ENCODE measurements at places on chromosomes 7 and 10.

- peak; percentile 37 for DNase-seq
These were observed 254.3 kb upstream of the GNAI1 start for GRCh38 chr7:79880312-79880711.

- no peak for DNase-seq
These were observed 76.1 kb downstream of the PDSS1 start for GRCh38 chr10:26773633-26774032.

DNA sequence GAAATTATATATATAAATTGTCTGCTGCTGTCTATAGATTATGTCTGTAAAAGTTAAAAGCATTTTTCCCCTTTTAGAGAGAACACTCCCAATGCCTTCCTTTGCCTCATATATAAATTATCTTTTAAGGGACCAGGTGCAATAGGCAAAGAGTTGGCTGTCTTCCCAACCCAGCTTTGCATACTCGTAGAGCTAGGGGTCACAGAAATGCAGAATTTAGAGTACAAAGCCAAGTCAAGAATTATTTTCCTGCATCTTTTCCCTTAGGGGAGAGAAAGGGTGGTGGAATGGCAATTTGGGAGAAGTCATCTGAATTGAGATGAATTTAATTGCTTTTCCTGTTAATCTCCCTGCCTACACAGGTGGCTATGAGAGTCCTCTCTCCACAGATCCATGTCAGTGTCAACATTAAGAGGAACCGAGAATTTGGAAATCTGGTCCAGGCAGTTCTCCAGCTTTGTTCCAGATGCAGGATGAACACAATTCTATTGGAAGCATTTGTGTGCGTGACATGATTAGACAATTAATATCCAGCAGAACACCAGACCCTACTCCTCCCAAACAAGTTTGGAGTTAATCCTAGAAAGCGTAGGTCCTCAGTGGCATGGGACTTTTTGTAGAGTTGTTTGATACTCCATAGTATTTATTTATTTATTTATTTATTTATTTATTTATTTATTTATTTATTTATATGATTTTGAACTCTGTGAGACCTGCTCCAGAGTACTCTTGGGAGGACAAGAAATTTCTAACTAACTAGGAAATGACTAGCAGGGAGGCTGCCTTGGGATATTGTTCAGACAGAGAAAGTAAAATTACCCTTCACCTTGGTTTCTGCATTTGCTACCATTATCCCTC lies 80.3 kb upstream of the SKAP2 start:
- DNase-seq = no peak

DNA sequence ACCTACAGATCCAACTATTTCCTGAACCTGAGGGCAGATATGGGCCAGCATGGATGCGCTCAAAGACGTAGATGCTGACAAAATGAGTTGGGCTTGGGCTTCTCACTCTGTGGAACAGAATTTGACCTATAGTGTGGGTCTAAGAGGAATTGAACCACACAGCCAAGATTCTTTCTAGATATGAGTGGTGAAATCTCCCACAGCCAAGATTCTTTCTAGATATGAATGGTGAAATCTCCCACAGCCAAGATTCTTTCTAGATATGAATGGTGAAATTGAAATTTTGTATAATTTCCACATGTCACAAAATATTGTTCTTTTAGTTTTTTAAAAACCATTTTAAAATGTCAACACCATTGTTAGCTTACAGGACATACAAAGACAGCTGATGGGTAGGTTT lies 215.4 kb upstream of the LRGUK start:
- DNase-seq = no peak

GRCh38 chr10:124003070-124003419 lies 90.4 kb downstream of the CHST15 start:
- DNase-seq = no peak

DNA sequence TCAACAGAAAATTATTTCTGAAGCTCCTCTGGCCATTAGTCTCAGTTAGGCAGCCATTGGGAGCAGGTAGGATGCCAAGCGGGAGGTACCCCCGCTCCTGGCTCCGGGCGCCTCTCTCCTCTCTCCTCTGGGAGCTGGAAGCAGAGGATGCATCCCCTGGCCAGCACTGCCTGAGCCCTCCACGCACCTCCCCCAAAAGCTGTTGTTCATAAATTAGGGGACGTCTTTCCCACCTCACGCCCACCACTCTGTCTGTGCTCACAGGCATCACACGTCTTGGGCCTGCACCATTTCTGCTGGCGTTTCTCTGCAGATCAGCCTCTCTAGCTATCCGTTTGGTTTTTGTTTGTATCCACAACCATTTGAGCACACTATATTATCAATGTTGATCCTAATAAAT lies 609.0 kb upstream of the FOXK1 start:
- DNase-seq = no peak

- DNase-seq = no peak
These were observed 139.2 kb downstream of the TEX36 start for GRCh38 chr10:125543796-125544195.

GRCh38 chr10:8417631-8418030 lies 363.1 kb downstream of the GATA3 start:
- DNase-seq = no peak

DNA sequence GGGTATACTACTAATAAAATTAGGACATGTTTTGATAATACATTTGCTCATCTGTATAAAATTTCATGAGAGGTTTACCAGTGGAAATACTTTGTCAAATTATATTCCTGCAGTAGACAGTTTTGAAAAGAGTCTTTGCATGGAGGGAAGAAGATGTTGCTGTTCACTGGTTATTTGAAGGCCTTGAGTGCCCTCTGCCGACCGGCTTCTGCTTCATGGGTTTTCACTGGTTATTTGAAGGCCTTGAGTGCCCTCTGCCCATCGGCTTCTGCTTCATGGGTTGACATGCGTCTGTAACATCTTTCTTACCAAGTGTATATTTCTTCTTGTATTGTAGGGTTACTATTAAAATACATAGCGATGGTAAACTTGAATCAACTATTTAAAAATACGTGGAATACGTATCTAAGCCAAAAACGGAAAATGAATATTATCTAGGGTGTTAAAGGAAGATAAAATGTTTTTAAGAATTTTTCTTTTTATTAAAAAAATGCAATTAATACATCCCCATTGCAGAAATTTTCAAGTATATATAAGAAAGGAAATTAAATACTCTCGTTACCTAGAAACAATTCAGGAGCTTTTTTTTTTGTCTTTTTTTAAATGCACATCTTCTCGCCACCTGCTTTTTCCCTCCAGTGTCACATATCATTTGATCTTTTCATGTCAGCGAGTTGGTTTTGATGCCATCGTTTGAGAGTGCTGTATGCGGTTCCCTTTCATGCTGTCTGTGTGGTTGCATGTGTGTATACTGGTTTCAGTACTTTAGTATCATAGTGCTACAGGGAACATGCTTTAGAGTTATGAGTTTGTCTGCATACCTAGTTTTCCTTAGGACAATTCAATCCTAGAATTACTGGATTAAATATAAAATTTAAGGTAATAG lies 73.4 kb downstream of the SHH start:
- DNase-seq = no peak

DNA sequence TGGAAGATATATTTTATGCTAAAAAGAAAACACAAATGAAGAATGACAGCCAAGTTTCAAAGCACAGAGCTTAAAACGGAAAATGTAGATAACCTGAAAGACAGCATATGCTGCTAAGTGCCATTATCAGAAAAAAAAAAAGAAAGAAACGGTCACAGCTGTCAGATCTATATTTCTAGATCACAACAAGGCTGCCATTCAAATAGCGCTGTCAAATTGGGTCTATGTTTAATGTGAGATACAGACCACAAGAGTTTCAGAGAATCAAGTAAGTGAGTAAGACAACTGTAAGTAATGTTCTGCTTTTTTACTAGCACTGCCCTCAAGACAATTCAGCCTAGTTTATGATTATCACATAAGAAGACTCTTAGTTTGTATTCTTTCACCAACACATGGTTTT lies 66.1 kb upstream of the RNF148 start:
- no peak for DNase-seq

GRCh38 chr10:113261161-113261560 lies 291.7 kb upstream of the HABP2 start:
- no peak for DNase-seq

DNA sequence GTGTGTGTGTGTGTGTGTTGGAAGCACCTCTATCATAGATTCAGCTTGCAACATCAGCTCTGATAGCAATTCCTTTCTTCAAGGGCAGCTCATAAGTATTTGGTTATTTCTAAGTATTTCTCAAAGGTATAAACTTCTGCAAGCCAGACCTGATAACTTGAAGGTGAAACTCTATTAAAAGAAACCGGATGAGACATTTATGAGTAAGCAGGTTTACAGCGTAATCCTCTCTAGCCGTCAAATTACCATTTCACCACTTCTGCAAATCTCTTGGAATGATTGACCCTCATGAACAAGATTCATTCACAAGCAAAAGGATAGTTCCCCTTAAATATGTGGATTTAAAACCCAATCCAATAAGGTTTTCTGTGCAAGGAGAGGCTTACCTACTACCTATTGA lies 23.1 kb downstream of the PDE1C start:
- no peak for DNase-seq

DNA sequence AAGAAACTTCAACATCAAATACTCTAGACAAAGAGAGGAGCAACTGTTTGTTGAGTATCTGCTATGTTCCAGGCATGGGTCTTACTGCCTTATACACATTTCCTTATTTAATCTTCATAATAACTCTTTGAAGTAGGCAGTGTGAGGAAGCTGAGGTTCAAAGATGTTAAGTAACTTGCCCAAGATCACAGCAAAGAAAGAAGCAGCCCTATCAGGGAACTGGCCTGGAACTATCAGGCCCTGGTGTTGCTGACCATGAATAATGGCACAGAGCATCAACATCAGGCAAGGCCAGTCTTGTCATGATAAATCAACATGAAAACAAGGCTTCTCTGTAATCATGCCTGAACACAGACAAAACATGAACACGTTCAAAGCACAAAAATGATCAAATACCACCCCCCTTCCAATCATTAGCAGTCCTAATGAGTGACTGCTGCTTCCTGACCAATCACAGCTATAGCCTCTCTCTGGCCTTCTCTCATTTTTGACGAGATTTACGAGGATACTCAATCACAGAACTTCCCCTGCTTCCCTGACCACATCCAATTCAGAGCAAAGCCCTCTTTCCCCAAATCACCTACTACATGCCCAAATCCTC lies 2.3 kb downstream of the GSDME start:
- no peak for DNase-seq

DNA sequence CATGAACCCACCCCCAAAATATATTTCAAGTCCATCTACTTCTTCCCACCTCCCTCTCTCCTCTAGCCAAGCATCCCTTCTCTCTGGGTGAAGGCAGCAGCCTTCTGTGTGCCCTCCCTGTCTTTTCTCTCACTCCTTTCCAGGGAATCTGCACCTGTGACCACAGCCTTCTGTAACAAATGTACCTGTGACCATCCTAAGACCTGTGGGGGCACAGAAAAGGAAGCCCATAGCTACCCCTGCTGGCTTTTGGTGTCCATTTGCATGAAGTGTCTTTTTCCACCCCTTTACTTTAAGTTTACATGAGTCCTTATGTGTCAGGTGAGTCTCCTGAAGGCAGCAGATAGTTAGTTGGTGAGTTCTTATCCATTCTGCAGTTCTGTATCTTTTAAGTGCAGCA lies 2.0 kb upstream of the TBXAS1 start:
- DNase-seq = no peak

DNA sequence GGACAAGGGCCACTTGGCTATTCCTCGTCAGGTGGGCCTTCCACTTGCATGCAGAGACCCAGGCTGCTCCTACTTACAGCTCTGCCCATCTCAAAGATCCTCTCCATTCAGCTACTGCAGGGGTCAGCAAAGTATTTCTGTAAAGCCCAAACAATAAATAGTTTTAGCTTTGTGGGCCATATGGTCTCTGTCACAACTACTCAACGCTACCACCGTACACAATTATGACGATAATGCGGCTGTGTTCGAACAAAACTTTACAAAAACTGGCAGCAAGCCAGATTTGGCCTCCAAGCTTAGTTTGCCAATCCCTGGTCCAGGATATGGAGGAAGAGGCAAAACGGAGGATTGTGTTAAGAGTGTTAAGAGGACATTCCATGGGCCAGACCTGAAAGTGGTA lies 12.8 kb downstream of the RAB11FIP2 start:
- DNase-seq = no peak

GRCh38 chr7:108430664-108431063 lies 25.6 kb downstream of the NRCAM start:
- no peak for DNase-seq

DNA sequence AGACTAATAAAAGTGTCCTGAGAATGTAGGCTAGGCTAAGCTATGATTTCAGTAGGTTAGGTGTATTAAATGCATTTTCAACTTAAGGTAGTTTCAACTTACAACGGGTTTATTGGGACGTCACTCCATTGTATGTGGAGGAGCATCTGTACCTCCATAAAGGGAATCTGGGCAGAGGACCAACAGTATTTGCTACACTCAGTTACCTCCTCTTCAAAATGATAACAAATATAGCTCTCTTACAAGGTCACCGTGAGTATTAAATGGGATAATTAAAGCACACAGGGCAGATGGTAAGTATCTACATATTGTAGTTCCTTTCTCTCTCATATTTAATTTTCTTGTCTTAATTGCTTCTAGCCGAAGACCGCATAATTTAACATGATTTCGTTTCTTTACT lies 59.0 kb upstream of the FGL2 start:
- no peak for DNase-seq

DNA sequence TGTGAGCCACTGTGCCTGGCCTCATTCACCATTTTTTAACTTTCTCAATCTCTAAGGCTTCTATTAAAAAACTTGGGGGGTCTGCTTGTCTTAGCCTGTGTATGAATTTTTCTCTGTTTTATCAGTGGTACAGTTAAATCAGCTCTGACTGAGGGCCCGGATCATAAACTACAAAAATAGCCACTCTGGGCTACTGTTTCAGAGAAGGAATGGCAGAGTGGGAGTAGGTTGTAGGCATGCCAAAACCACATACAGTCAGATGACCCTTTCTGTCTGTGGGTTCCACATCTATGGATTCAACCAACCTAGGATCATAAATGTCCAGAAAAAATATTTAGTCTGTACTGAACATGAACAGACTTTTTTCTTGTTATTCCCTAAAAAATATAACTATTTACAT lies 21.3 kb downstream of the TBC1D12 start:
- DNase-seq = no peak

GRCh38 chr7:1572111-1572822 lies 2.4 kb upstream of the PSMG3 start:
- no peak for DNase-seq

DNA sequence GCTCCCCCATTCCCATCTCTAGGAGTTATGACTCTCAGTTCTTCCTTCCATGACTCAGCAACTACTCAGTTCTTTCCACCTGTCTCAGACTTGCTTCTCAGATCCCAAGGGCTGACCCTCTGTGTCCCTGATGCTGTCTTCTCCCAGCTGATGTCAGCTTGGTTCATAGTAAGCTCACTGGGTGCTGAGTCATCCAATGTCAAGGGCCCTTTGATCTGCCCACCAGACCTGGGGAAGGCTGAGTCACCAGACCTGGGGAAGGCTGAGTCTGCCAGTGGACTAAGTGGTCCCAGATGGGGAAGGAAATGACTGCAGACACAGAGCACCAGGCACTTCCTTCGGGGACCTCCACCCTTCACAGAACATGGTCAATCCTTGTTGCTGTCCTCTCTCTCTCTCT lies 76.1 kb upstream of the ZEB1 start:
- DNase-seq = no peak

Data from NCI-H187 (cell line).